Activated CD4-positive, alpha-beta T cell treated with anti-CD3 and anti-CD28 coated beads, Interleukin-2, Interleukin-6, amounts not matched to agents 100 ng/mL and 50 ng/mL, durations not matched to agents 16 hours and 8 hours (primary cell): ENCODE measurements at places on chromosomes 4 and X.

- DNase-seq: no peak
Observed at GRCh38 chr4:59057804-59058203, 1947.6 kb upstream of the IGFBP7 start.

GRCh38 chr4:37978248-37978924, 18.2 kb downstream of the PTTG2 start:
- DNase-seq: peak; percentile 36

- peak; percentile 79 for DNase-seq
Observed at GRCh38 chrX:136768469-136769084, 12.2 kb downstream of the ARHGEF6 start.

DNA sequence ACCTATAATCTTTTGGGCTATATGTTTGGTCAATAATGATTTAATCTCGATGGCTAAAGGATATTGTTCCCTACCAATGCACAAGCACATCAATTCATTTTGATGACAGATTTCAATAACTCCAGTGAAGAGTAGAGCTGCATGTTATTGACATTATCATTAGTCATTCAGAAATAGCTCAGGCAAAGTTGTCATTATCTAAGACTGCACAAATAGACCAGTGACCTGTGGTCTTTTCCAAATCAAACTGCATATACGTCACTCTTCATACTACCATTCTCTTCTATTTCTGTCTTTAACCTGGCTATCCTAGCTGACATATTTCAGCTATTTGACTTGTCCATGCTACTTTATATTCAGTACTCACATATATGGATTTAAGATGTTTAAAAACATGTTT, 1050.8 kb downstream of the C4orf33 start:
- DNase-seq: no peak

DNA sequence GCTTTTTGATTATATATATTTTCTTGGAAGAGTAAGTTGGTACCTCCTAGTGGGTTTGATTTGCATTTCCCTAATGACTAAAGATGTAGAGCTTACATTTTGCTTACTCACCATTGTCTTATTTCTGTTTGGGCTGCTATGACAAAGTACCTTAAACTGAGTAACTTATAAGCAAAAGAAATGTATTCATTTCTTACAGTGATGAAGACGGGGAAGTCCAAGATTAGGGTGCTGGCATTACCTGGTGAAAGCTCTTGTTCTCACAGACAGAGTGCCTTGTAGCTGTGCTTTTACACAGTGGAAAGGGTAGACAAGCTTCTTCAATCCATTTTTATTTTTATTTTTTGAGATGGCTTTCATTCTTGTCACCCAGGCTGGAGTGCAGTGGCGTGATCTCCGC, 229.2 kb upstream of the AGA start:
- DNase-seq: no peak

DNA sequence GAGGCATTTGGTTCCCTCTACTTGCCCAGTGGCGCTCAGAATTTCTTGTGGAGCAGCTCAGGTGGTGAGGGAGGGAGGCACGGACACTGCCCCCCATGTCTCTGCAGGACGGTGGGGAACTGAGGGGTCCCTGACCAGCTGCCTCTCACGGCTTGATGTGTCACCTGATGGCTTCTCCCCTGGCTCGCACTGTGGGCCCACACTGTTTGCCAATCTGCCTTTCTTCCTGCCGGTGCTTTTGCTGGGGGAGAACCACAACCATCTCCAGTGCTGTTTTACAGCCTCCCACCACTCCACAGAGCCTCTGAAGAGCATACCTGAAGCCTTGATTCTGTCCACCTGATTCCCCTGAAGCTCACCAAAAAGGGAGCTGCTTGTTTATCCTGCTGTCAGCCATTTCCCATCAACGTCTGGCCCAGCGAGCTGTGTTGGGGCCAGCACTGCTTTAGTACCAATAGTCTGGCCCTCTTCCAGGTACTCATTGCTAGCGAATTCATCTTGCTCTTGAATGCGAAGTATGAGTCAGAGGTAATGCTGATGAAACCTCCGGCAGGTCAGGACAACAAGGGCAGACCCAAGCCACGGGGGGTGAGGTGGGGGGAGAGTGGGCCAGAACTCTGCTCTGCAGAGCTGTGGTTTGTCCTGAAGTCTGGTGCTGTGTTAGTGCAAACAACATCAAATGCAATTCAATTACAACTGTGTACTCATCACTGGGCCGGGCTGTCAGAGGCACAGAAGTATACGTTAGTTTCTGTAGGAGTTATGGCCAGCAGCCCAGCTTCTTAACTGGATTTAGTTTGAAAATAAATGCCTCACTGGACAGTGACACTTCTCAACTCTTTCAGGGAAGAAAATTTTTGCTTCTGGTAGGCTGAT, 208.3 kb upstream of the JADE1 start:
- no peak for DNase-seq

DNA sequence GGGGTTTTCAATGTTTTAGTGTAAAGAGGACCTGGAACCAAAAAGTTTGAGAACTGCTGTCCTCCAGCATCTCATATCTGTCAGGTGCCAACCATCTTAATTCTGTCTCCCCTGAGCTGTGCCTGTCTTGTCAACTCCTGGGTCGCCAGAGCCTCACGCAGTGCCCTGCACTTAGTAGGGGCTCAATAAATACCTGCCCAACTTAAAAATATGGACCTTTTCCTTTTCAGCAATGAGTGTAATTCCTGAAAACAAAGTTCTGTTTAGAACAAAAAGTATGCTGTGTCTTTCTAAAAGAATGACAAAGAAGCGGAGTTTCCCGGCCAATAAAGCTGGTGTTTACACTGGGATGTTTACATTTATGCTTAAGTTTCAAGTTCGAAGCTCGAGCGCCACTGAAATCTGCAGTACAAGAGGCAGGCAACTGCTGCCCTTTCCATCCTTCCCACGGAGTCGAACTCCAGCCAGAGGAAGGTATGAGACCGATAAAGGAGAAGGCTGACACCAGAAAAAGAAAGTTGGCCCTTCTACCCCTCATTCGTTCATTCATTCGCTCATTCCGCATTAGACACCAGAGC, 1.1 kb upstream of the HTATSF1 start:
- DNase-seq: no peak

GRCh38 chr4:40193016-40193571, 3.7 kb upstream of the RHOH start:
- peak; percentile 59 for DNase-seq

DNA sequence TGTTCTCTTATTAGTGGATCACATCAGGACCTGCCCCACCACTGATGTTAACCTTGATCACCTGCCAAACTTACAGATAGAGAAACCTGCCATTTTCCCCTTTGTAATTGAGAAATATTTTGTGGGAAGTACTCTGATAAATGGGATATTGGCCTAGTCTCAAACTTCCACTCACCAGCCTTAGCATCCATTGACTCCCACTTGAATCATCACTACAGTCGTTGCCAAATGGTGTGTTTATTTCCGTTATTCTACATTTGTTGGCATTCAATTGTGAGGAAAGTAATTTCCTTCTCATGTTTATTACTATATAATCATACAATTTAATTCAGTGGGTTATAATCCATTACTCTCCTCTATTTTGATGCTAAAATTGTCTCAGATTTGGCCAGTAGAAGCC, 156.4 kb upstream of the CXCL13 start:
- no peak for DNase-seq

DNA sequence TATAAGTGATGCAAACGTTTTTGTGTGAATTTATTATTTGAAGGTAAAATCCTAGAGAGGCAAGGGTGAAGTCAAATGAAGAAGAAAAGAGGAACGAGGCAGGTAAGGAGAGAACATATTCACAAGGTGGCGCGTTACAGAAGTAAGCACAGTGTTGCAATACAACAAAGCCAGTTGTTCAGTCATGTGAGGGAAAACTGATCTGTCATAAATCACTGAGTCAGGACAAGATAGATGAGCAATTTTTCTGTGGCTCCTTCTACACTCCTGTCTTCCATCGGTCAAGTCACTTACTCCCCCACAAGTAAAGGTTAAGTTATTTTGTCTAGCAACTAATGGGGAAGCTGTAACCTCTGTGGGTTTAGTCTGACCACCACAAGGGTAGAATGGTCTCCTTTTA, 203.0 kb upstream of the GK2 start:
- DNase-seq: no peak

DNA sequence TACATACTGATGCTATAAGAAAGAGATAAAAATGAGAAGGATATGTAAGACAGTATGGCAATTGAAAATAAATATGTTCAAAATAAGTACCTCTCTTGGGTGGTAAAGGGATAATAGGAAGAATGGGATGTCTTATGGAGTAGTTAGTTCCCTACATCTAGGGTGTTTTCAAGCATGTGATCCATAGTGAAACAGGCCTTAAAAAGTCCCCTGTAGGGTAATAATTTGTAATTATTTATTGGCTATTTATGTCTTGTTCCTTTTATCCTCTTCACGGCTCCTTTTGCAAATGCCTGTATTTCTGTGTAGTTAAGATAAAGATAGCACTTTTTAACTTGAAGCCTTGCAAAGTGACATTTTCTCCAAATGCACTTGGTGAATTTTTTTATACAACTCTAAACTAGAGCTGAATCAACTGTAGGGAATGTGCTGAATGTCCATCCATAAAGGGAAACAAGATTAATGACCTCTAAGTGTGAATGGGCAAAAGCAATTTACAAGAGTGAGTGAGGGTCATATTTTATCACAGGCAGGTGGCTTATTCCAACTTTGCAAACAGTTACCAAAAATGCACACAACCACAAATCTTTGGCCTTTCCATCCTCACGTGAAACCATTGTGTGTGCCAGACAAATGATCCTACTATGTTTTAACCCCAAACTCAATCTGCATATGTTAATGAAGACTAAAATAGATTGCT, 299.0 kb downstream of the KCNIP4 start:
- DNase-seq: no peak

DNA sequence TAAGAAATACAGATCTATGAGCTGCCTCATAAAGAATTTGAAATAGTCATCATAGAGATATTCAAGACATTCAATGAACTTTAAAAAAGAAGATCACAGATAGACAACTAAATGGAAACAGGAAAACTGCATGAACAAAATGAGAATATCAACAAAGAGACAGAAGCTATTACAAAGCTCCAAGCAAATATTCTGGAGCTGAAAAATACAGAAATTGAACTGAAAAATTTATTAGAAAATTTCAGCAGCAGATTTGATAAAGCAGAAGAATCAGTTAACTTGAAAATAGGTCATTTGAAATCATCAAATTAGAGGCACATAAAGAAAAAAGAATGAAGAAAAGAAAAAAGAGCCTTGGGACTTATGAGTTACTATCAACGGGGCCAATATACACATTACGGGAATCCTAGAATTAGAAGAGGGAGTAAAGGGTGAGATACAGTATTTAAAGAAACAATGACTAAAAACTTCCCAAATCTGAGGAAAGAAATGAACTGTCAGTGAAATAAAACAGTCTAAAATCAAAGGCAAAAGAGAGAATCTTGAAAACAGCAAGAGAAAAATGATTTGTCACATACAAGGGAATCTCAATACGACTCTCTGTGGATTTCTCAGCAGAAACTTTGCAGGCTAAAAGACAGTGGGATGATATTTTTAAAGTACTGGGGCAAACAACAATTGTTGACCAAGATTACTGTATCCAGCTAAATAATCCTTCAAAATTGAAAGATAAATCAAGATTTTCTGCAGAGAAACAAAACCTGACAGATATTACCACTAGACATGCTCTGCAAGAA, 641.6 kb downstream of the ANKRD50 start:
- no peak for DNase-seq

DNA sequence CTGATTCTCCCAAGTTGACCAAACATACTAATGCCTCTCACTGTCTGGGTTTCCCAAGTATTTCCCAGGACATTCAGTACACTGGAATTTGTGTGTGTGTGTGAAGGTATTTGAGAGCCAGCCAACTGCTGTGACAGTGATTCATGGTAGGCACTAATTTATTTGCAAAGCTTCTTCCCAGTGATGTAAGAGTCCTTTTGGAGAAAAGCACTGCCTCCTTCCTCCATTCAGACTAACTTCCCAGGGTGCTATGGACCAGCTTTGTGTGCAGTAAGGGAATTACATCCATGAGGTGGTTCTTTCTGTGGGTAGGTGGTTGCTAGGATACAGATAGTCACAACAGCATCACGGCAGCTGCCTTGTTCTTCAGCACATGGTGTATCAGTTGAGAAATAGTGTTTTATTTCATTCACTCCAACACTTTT, 8.7 kb downstream of the EGF start:
- no peak for DNase-seq

DNA sequence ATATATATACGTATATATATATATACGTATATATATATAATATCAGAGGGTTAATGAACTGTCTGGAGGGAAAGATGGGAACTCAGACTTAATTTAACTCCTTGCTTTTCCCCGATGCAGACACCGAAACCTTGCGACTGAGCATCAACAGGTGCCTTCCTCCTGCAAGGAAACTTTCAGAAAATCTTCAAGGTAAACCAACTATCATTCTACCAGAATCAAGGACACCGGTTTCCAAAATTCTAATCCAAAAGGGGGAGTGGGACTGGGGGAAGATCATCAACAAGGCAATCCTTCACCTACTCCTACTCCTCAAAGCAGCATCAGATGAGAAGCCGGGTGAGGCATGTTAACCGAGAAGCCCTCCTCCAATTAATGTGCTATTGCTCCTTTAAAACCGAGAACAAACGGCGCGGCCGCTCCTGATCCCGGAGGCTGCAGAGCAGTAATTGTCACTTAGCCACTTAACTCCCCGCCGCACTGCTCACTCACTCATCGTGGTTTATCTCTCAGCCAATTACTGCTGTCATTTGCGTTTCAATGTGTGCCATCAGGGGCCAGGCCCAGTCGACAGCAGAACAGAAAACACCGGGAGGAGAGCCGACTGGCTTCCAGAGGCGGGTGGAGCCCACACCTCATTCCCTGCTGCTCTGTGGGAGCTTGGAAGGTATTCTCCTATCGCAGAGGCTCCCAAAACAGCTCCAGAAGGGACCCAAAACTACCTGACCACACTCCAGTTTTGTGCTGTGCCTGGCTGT, 61.7 kb downstream of the MAML3 start:
- no peak for DNase-seq

- DNase-seq: no peak
Observed at GRCh38 chrX:153458476-153458875, 11.9 kb downstream of the HAUS7 start.

GRCh38 chr4:9762823-9763475, 18.5 kb upstream of the DRD5 start:
- DNase-seq: peak; percentile 75

- no peak for DNase-seq
Observed at GRCh38 chr4:180637616-180638015, 1605.6 kb upstream of the TENM3 start.

- DNase-seq: no peak
Observed at GRCh38 chr4:181608181-181608580, 635.0 kb upstream of the TENM3 start.

GRCh38 chrX:19133231-19133630, 11.0 kb upstream of the ADGRG2 start:
- no peak for DNase-seq

GRCh38 chrX:107686792-107687191, 58.5 kb downstream of the PRPS1 start:
- no peak for DNase-seq
